ENCODE measurements at places on chromosomes 2 and 18.

GRCh38 chr18:76318607-76319006 is 176.4 kb downstream of the ZNF516 start:
- DNase-seq: no peak

DNA sequence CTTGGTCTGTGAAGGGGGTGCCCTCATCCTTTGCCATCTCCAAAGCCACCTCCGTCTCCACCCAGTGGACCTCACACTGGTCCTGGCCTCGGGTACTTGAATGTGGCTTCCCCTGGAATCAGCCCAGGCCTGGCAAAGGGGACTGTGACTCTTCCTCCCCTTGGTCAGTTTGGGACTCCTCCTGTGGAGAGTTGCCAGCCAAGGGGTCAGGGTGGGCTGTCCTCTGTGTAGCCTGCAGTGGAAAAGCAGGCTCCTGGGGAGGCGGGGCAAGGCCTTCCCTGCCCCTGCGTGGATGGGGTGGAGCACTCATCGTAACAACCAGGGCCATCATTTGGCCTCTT is 59.8 kb downstream of the INHBB start:
- no peak for DNase-seq

DNA sequence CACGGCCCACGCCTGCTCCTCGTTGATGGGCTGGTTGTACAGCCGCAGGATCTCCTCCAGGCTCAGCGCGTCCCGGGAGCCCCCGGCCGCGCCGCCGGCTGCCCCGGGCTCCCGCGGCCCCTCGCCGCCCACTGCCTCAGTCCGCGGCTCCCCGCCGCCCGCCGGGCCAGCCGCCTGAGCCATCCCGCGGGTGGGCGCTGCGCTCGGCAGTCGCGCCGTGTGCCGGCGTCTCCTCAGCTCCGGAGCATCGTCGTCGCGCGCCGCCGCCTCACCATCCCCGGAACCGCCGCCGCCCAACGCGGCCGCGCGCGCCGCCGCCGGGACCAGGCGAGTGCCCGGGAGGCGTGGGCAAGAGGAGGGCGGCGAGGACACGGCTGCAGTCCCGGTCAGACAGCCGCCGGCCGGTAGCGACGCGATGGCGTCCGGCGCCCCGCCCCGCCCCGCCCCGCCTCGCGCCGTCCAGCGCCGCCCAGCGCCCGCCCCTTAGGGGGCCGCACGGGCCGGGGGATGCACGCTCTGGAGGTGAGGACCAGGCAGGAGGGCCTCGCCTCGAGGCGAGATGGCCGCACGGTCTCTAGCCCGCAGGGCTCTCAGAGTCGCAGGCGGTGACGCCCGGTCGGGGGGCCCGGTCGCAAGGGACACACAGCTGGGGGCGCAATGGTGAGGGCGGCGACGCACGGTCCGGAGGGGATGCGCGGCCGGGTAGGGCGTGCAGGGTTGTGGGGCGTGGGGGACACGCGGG is at the start of gene SPIRE1:
Gene SPIRE1, minus strand, starts transcription at position 424 of the 742 bp plus-strand sequence. Its CDS starts 241 bp downstream, at position 183.
- peak; percentile 26 for DNase-seq

DNA sequence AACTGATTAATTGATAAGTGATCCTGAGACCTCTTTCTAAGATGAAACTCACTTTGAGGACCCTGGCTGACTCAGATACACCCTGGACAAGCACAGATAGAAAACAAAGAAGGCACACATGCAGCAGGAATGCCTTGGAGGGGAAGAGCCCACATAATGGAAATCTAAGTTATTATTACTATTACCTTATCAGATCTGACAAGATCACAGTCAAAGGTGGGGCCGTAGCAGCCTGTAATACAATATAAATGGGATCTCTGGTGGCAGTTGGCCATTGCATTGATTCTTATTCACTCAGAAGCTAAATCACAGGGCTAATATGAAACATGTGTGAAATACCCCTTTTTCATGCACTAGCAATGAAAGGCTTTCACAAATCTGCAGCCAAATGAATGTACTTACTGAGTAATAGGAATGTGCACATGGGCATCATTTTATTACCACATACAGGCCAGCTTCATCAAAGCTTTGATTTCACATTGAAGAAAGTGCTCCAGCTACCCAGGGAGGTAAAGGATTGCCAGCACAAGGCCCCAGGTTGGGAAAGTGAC is 84.0 kb downstream of the ZBTB7C start:
- no peak for DNase-seq

- no peak for DNase-seq
Observed at GRCh38 chr18:8163286-8163959, 445.8 kb upstream of the RAB12 start.

- DNase-seq: no peak
Observed at GRCh38 chr2:3445891-3446290, 66.4 kb downstream of the TRAPPC12 start.

DNA sequence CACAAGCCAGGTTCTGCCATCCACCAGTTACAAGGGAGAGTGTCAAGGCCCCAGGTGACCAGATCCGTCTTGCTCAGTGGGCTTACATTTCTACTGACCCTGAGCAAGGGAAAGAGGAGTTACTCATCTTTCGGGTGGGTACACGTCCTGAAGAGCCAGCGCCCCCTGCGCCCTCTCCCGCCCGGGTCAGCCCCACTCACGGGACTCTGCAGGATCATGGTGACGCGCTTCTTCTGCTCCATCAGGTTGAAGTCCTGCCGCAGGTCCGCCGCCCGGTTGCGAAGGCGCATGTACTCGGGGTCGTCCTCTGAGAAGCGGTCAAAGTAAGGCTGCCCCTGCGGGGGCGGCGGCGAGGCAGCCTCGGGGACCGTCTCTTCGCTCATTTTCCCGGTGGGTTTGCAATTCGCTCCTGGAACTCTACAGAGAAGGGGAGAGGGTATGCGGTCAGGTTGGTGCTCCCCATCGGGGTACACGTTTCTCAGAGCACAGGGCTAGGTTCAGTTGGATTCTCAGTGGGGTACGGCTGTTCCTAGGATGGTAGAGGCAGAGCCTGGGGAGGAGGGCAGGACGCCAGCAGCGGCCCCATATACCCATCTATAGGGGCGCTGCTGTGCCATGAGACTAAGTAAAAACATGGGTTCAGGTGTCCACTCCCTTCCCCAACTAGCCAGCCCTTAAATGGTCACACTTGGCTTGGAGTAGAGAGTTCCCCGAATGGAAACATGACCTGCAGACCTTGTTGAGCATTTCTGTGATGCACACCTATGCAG is 61.8 kb downstream of the ADD2 start:
- no peak for DNase-seq

DNA sequence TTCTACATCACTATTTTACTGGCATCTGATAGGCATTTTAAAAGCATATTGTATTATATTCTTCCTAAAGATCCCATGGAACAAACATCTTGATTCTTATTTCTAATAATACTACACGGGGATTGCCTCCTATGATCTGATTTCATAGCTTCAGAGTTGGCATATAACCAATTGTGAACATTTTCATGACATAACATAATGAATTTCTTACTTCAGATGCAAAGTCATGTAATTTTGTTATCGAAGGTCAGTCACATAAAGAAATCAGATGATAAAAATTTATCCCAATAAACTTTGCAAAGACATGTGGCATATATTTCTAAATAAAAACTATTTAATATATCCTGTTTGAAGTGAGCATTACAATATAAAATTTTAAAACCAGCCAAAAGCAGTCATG is 93.3 kb downstream of the COL5A2 start:
- no peak for DNase-seq

DNA sequence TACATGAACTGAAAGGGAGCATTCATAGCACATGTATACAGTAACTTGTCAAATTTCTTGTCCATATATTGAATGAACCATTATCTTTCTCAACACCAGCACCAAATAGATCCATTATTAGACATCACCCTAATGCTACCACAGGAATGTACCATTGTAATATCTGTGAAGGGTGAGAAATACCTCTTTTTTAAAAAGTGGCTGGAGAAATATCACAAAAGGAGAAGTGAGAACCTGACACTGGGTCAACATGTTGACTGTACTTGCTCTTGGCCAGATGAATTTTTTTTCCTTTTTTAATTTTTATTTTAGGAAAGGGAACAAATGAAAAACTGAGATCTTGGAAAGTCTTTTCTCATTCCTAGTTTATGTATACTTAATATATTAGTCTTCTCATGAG is 63.5 kb downstream of the CAVIN2 start:
- no peak for DNase-seq

DNA sequence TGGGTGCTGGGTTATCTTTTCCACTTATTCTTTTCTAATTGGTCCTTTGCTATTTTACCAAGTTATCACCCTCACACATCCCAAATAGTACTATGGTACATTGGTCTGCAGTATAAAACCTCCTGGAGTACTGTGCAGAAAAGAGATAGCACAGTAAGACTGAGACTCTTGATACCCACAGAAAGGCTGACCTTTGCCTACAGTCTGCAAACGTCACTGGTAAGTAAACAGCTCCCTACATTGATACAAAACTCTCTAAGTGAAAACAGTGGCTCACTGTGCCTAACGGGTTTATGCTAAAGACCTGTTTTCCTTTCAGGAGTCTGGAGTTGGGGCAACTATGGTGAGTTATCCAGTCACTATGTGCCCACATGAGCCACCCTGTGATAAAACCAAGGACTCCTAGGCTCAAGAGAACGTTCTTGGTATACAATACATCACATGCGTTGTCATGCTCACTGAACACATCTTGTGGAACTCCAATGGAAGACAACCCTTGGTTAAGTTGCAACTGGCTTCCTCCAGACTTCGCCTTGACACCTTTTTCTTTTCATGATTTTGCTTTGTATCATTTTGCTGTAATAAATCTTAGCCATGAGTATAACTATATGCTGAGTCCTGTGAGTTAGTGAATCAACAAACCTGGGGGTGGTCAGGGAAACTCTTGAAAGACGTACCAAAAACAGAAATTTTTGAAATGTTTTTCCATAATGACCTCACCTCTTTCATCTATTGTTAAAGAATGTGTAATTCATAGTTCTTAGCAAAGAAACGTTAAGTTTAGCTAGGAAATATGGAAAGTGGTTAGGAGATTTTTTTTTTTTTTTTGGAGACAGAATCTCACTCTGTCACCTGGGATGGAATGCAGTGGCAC is 104.9 kb downstream of the C2orf74 start:
- no peak for DNase-seq

- DNase-seq: no peak
Observed at GRCh38 chr18:30970196-30970816, 72.2 kb downstream of the DSC3 start.

DNA sequence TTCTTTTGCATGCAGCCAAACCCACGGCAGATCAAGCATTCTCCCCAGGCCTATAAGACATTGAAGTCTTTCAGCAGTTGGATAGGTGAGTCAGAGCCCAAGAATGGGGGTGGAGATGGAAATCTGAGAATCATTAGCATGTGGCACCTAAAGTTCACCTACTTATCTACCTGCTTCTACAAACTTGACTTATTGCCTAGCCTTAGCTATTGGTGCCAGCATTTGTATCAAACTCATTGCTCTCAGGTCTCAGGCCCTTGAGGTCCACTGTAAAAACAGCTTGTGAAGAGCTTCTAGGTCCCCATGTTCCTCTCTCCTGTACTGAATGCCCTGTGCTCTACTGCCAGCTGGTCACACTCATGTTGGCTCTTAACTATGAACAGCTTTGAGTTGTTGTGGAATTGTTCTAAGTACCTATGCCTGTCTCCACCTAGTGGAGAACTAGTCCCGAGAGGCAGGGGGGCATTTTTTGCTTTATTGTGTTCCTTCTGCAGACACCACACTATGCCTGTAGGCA is 278.4 kb upstream of the SPRED2 start:
- DNase-seq: no peak

DNA sequence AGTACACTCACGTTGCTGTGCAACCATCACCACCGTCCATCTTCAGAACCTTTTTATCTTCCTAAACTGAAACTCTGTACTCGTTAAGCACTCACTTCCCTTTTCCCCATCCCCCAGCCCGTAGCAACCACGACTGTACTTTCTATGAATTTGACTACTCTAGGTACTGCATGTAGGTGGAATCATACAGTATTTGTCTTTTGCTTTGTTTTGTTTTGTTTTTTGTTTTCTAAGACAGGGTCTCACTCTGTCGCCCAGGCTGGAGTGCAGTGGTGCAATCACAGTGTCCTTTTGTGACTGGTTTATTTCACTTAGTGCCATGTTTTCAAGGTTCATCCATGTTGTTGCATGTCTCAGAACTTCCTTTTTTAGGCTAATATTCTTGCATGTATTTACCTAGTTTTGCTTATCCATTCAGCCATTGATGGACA is 7.0 kb upstream of the TYMS start:
- DNase-seq: no peak

GRCh38 chr2:101402630-101403029 is 15.3 kb upstream of the CREG2 start:
- no peak for DNase-seq

DNA sequence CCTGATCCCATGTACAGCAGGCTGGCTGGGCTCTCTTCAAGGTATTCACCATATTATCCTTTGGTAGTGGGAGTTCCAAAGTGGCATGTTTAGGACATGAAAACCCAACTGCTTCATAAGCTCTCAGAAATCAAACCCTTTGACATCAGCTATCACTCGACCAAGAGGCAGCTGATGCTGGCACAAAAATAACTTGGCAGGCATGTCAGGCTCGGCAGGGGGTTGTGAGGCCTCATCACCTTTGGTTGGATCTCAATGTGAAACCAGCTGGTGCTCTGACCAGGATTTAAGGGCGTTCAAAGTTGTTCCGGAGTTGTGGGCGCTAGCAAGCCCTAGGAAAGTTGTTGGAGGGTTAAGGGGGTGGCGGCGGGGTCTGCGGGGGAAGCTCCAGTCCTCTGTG is 171.9 kb downstream of the FHOD3 start:
- DNase-seq: no peak

GRCh38 chr18:60191926-60192325 is 180.6 kb downstream of the MC4R start:
- no peak for DNase-seq

DNA sequence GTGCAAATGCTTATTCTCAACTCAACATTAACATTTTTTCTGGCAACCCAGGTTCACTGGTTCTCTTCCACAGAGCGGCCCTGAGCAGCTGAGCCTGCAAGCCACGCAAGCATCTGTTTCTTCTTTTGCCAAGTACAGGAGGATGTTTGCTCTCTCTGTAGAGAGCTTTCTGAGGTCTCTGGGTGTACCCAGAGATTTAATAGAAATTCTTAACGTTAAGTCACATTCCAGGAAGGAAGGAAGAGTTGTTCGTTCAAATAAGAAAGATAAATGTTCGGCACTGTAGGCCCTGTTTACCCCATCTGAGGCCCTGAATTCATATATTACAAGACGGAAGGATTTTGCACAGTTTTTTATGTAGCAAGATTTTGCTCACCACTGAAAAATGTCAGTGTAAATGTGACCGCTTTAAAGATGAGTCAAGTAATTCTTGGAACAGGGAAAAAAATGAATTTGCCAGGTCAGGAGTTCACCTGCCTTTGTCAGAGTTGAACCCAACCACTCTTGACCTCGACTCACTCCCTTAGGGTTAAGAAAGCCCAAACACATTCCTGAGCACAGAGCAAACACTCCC is 30.1 kb downstream of the KCTD18 start:
- DNase-seq: no peak

- peak; percentile 71 for DNase-seq
Observed at GRCh38 chr2:6917071-6917760, at the start of gene RNF144A. Gene RNF144A (plus strand): TSS chr2:6917412. CDS start chr2:6996927, 79,515 bp downstream.

DNA sequence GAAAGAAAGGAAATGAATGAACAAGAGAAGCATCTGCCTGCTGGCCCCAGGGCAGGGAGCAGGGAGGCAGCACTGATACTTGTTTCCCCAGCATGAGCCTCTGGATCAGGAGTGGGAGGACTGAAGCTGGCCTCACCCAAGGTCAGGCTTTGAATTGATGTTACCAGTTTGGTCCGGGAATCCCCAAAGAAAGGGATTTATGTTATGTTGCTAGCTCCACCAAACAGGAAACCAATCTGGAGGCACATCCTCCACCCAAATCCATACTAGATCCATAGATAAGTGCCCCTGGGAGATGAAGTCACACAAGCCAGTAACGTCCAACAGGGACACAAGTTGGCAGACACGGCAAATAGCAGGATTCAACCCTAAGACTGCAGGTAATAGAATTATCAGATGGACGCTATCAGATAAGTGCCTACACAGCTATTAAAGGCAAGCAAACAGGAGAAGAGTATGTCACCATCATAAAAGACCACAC is 85.9 kb downstream of the MTCL1 start:
- DNase-seq: no peak
